ENCODE measurements at places on chromosomes 12 and 14.
A peak's percentile ranks its signal among the peaks of the same experiment; 100 is the strongest.

DNA sequence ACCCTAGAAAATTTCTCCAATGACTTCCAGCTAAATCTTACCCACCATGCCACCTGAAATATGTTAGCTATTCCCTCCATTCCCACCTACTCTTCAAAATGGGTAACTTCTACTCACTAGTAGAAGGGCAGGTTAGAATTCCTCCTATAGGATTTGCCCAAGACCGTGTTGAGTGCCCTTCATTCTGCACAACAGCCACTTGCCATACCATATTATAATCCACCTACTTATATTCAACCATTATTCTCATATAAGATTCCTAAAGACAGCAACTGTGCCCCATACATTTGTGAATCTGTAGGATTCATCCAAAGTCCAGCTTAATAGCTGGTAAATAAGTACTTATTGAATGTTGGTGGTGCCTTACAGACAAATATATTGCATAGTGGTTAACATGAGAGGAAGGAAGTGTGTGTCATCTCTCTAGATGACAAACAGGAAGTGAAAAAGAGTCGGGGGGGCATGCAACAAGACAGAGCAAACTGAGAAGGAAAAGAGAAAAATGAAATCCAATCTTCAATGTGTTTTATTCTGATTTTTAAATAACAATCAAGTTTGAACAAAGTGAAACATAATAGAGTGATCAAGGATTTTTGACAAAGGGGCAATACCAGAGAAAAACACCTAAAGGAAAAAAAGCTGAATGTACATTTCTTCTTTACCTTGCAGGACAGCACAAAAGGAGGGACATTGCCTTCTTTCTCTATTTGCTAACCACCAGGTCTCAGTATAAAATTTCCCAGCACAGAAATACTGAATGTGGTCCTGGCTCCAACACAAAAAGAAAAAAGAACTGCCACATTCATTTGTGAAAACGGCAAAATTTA is 389.3 kb upstream of the USP15 start:
- no peak for DNase-seq

DNA sequence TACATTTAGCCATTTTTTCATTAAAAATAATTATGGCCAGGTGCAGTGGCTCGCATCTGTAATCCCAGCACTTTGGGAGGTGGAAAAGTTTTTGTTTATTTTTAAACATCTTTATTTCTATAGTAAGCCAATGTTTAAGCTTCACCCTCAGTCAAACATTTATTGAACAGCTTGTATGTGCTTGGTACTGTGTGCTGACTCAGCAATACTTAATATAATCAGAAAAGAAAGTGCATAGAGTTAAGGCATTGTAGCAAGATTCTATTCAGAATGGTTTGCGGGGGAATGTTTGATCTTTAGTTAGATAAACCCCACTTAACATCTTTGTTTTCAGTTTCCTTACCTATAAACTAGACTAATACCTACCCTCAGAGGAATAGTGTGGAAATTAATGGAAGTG is 11.1 kb downstream of the ACTR6 start:
- DNase-seq: no peak

DNA sequence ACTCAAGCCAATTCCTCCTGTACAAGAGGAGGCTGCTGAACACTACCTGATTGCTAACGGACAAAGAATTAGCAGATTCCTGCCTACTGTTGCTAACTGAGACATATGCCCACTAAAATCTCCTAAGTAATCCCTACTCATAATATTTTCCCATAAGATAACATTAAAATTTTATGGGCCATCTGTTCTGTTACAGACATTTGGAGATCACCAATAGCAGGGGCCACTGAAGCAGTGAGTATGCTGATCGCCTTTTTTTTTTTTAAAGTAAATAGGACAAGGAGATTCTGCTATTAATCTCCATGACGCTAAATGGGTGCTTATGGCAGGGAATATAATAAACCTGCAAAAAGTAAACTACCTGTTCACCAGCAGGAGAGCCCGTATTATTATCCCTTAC is 292.9 kb downstream of the MED13L start:
- DNase-seq: no peak

- no peak for DNase-seq
Measured at GRCh38 chr12:74598819-74599218, 61.2 kb downstream of the ATXN7L3B start.

- no peak for DNase-seq
Measured at GRCh38 chr14:65210118-65210821, 108.0 kb upstream of the MAX start.

DNA sequence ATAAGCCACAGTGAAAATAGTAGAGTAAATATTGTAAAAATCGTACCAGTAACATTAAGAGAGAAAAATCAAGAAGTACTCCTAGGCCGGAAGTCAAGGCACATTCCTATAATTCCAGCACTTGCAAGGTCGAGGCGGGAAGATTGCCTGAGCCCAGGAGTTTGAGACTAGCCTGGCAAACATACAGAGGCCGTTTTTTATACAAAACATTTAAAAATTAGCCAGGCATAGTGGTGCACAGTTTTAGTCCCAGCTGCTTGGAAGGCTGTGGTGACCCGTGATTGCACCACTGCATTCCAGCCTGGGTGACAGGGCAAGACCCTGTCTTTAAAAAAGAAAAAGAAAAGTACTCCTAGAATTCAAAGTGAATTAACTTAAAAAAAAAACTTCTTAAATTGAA is 341.8 kb downstream of the C12orf50 start:
- DNase-seq: no peak

DNA sequence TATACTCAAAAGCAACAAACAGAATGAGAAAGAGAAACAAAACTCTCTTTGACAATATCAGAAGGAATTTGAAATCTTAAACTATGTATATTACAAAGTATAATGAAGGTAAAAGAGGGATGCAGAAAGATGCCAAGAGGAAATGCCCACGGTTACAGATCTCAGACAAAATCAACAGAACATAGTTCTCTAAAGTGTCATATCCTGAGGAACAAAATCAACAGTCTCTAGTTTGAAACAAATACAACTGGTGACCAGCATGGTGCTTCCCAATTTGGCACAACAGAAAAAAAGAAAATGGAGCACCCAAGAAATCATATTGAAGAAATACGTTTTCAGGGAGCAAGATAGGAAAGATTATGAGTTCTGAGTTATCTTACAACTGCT is 116.5 kb downstream of the METTL25 start:
- DNase-seq: no peak

- peak; percentile 68 for DNase-seq
Measured at GRCh38 chr14:61342486-61342885, 21.1 kb downstream of the PRKCH start.

DNA sequence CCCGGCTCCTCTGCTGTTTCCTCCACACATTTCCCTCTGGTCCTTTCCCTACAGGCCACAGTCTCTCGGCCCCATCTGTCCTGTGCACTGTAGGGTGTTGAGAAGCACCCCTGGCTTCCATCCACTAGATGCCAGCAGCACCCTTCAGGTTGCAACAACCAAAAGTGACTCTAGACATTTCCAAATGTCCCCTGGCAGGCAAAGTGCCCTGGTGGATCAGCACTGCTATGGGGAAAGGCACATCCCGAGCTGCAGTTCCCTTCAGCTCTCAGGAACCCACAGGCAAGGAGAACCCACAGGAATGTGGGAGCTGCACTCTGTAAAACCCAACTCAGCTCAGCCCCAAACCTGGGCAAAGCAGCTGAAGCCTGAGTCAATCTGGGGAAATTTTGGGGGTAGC is 77.0 kb downstream of the RBM19 start:
- DNase-seq: no peak

- no peak for DNase-seq
Measured at GRCh38 chr12:111435661-111436201, 30.0 kb downstream of the SH2B3 start.

DNA sequence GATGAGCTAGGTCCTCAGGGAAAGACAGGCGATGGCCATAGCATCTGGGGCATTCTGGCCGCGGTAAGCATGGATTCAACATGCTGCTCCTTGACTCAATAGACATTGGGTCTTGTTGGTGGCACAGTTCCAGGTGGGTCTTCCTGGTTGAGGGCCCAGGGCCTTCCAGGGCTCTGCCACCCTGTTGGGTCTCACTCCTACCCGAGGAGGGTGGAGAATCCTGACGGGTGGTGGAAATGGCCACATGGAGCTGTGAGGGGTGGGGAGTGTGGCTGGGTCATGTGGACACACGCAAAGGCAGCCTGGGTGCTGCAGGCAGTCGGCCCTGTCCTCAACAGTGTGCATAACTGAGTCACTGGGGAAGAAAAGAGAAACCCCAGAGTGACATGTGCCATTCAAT is 148.1 kb downstream of the KIF26A start:
- DNase-seq: no peak

DNA sequence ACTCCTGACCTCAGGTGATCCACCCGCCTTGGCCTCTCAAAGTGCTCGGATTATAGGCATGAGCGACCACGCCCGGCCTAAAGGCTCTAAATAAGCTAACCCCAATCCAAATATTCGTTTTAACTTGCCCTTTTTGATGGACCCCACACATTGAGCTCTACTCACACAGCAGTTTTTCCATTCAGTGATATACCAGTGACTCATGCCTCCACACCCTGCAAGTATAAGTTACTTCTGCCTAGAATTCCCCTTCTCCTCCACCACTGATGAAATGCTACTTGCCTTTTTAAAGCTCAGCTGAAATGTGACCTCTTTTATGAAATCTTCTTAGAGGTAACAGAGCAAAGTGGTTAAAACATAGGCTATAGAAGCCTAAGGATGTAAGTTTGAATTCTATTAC is 68.8 kb downstream of the EXOC5 start:
- no peak for DNase-seq
